ENCODE measurements at places on chromosomes 12 and 14.

DNA sequence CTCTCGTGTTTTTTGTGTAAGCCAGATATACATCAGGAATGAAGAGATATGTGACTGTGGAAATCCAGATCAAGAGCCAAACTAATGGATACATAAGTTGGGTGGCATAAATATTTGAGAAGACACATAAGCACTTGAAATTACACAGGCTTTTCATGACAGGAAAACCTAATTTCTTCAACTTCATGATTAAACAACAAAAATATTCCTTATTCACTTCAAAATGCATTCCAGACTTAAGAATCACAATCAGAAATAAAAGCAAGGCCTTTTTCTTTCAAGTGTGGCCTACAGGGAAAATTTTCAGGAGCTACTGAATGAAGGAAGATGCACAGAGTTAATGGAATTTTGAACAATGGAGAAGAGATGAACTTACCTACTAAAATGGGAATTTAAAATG lies 515.6 kb downstream of the FOXG1 start:
- DNase-seq, result no peak

DNA sequence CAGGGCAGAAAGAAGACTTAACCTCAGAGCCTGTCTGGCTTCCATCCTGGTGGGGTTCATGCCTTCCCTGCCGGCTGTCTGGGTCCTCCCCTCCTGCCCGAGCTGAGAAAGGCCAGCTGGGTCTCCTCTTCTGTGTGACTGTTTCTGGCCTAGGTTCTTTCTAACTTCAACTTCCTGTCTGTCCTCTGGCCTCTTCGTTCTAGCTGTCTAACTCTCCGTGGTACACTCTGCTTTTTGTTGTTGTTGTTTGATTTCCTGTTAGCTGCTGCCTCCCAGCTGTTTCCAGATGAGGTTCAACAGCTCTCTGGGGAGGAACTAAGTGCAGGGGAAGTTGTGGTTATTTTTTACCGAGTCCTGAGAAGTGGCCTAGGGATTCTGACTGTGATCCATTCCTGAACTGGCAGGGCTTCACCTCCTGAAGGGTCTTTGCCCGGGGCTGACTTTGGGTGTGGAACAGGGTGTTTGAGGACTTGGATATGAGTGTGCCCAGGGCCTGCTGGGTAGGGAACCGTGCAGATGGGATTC lies 3.2 kb downstream of the MLXIP start:
- no peak for DNase-seq

- no peak for DNase-seq
These were observed 6.5 kb upstream of the SLC2A14 start for GRCh38 chr12:7879246-7879645.

DNA sequence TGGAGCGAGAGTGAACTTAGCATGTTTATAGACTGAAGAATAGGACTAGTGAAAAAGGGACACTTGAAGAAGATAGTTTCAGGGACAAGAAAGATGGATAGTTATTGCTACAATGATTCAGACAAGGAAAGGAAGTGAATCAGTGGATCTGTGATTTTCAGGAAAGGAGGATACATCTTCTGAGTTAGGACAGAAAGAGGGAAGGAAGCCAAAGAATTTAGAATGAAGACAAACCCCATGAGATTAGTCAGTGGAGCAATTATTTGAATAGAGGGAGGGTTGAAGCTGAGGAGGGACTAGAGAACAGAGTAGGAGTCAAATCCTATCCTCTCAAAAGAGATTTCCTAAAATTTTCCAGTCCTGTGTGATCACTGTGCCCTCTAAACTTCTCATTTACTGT lies 282.7 kb downstream of the AKAP6 start:
- DNase-seq, result no peak

DNA sequence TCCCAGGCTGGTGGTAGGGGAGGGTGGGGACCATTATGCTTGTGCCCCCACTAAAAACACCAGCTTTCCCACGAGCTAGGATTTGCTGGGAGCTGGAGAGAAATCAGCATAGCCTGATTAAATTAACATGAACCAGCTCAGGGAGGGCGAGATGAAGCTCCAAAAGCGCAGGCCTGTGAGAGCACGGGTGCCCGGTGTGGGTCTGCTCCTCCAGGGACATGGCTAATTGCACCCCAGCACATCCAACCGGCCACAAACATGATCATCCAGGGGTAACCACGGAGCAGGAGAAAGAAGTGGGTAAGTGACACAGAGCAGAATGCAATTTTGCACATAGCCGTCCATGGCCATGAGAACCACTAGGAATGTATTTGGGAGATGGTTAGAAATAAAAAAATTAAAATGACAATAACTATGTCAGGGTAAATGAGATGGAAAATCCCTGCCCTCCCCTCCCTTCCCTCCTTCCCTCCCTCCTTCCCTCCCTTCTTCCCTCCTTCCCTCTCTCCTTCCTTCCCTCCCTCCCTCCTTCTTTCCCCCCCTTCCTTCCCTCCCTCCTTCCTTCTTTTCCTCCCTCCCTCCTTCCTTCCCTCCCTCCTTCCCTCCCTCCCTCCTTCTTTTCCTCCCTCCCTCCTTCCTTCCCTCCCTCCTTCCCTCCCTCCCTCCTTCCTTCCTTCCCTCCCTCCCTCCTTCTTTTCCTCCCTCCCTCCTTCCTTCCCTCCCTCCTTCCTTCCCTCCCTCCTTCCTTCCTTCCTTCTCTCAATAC lies 26.9 kb downstream of the CLMN start:
- DNase-seq, result no peak

GRCh38 chr12:17593715-17594406 lies 496.1 kb downstream of the RERGL start:
- no peak for DNase-seq

- no peak for DNase-seq
These were observed 16.4 kb downstream of the FAM234B start for GRCh38 chr12:13060581-13060980.

- DNase-seq, result no peak
These were observed 50.1 kb upstream of the LIMA1 start for GRCh38 chr12:50333441-50333840.

- DNase-seq, result no peak
These were observed 901.6 kb downstream of the BCL11B start for GRCh38 chr14:98370352-98370751.

DNA sequence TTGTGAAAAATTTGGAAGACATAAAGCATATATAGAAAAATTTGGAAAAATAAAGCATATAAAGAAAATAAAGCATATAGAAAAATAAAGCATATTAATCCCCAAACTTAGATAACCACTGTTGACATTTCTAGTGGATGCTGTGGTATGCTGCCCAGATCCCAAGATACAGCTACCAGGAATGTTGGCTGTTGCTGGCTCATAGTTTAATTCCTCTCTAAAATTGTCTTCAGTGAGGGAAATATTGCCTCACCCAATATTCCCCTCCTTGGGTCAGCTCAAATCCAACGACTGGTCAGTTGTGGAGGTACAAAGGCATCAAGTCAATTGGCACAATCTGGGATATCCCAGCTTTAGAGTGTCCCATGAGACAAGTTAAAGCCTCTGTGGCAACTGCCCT lies 10.1 kb upstream of the KICS2 start:
- no peak for DNase-seq

DNA sequence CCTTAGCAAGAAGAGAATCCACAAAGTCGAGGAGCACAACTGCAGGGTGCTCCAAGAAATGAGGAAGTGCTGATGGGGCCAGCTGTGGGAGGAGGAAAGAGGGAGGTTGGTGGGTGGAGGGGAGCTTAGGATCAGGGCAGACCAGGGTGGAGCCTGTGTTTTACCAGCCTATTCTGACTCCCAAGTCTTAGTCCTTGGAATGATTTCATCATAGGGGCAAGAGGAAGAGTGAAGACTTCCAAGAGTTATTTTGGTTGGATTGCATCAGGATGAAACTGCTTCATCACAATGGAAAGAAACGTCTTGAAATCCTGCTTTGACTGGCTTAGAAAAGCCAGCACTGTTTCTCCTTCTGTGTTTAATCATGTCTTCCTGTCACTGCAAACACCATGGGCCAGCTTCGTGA lies 194.0 kb downstream of the DPF3 start:
- no peak for DNase-seq

DNA sequence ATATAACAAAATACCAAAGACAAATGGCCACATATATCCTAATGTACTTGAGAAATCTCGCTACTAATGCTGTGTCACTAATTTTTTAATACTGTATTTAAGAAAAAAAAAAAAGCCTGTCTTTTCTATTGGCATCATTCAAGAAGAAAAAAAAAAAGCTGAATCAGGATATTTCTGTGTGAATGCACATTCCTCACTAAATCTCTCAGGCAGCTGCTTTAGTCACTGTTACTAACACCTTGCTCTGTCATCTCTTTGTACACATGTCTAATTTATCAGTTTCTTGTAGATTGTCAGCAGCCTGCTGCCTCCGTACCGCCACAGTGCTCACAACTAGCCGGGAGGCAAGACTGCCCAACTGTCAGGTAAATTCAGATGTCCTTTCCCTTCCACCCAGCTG lies 32.0 kb upstream of the FGD4 start:
- DNase-seq, result no peak

- DNase-seq, result no peak
These were observed 91.9 kb downstream of the SYNE3 start for GRCh38 chr14:95424529-95424928.
